ENCODE measurements at places on chromosomes 1 and 21.

GRCh38 chr1:68453060-68453670, 3.4 kb upstream of the RPE65 start:
- no peak for DNase-seq

DNA sequence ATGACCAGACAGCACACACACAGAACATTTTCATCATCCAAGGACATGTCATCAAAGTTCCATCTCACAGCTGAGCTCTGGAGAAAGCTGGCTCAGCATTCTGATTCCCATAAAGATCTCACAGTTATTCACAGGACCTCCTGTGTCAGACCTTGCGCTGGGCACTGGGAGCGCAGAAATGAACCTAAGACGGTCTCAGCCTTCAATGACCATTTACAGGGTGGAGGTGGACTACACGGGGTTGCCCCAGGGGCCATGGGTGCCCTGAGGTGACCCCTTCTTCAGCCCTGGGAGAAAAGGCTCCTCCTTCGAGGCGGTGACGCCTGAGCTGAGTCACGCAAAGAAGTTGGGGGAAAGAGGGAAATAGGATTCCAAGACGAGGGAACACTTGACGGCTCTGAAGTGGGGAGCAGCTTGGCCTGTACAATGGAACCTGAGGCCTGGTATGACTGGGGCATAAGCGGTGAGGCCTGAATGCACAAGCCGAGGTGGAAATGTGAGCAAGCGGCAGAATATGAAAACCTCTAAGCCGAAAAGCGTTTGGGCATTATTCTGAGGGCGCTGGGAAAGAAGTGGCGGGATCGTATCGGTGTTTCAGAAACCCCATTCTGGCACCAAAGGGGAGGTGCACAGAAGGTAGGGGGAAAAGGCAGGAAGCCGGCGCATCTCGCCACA, 797 bp downstream of the CC2D1B start:
- DNase-seq, result no peak

- DNase-seq, result no peak
Observed at GRCh38 chr1:26827663-26828062, 1.2 kb downstream of the ZDHHC18 start.

DNA sequence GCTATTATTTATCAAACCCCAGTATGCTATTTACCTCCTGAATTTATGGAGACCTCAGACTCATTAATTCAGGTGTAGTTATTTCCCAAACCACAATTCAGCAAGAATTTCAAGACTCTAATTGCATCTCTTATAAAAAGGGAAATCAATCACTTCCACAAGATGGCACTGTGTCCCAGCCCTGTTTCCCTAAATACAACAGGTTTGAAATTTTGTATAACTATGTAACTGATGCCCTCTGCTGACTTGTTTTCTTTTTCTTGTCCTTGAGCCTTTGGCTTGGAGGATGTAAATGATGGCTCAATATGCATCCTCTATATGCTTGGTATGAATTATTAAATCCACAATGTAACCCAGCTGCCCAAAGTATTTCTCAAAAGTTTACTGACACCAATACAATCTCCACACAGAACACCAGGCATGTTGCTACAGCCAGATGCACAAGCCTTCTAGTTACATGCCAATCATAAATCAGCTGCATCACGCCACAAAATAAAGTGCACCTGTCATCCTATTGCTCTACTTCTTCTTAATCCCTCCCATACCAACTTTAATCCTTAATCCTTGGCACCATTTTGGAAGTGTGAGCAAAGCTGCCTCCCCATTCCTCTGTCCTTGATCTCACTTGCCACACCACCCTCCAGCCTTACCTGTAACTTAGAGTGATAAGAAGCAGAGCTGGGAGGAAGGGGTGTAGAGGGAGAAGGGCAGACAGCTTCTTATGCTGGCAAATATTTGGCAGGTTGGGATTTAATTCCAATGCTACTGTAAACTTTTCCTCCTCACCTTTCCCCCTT, 9.0 kb downstream of the C1orf105 start:
- peak; percentile 45 for DNase-seq

GRCh38 chr21:27569831-27570230, 602.9 kb upstream of the ADAMTS5 start:
- DNase-seq, result no peak

DNA sequence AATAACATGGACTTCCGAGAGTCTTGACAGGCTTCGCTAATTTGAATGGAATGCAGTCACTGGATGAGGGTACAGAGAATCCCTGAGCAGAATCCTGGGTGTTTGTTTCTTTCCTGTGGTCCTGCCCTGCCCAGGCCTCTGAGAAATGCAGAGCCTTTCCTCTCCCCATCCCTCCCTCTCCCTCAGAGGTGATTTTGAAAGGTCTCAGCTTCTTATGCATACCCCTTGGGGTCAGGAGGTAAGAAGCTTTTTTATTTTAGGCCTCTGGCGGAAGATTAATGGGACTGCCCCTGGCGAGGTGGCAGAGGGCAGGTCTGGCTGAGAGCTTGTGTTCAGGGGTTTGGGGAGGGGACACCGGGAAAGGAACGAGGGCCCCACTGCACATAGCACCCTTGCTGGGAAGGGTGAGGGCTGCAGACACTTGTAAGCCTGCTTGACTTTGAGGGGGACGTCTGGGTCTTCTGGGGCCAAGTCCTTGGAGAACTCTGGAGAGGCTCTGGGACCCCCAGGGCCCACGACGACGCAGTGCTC, 116.5 kb upstream of the SLC45A1 start:
- DNase-seq, result no peak

GRCh38 chr1:109094377-109094803, 3.8 kb downstream of the TMEM167B start:
- DNase-seq, result no peak

DNA sequence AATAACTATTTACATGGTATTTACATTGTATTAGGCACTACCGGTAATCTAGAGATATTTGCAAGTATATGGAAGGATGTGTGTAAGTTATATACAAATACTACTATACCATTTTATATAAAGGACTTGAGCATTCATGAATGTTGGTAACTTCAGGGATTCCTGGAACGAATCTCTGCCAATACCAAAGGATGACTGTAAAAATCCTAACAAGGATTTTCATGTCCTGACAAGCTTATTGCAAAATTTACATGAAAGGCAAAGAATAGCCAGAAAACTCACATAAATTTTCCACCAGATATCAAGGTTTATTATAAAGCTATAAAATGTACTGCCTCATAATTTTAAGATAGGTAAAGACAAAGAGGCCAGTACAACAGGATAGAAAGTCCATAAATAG, 325.2 kb upstream of the NRIP1 start:
- no peak for DNase-seq

- no peak for DNase-seq
Observed at GRCh38 chr1:38027201-38028104, 14.9 kb downstream of the UTP11 start.

GRCh38 chr1:73914951-73915350, 283.0 kb downstream of the LRRIQ3 start:
- no peak for DNase-seq

- DNase-seq, result no peak
Observed at GRCh38 chr1:213719462-213719861, 268.3 kb upstream of the PROX1 start.

DNA sequence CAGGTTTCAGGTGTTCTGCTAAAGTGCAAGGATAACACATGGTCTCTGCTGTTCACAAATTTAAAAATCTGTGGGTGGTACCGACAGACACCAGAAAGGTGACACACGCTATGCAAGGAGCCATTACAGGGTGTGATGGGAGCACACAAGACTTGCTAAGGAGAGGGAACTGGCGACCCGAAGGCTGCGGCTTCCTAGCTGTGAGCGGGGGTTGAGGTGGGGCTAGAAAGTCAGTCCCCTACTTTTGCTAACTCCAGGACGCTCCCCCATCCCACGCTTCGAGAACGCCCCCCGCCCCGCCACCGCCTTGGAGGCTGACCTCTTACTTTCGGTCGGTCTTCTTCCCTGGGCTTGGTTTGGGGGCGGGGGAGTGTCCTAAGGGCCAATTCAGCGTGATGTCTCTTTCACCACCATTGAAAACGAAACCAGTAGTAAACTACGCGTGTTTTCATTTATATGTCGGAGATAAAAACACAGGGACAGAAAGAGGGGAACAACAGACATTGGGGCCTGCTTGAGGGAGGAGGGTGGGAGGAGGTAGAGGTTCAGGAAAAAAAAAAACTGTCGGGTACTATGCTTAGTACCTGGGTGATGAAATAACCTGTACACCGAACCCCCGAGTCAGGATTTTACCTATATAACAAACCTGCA, 1.1 kb downstream of the CKS1B start:
- DNase-seq, result no peak

- DNase-seq, result no peak
Observed at GRCh38 chr1:234942012-234942332, 186.7 kb downstream of the TOMM20 start.

- no peak for DNase-seq
Observed at GRCh38 chr1:17564458-17565393, 25.2 kb downstream of the ARHGEF10L start.

GRCh38 chr1:65409816-65410326, 10.6 kb upstream of the LEPR start:
- DNase-seq, result no peak

DNA sequence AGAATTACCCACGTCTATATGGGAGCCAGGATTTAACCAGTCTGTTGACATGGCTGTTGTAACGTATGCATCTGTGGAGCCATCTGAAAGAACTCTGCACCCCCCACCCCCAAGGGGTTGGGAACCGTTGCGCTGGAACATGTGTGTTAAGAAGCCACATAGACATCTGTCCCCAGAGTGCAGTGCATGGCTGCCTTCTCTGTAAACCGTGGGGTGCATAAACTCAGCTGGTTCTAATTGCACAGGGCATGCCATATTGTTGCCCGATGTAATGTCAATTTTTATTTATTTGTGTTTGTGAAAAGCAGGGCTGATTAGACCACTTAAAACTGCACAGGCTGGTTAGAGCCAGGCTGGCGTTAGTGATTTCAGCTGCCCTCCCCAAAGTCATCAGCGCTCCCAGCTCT, 70.1 kb upstream of the ROR1 start:
- peak; percentile 60 for DNase-seq

DNA sequence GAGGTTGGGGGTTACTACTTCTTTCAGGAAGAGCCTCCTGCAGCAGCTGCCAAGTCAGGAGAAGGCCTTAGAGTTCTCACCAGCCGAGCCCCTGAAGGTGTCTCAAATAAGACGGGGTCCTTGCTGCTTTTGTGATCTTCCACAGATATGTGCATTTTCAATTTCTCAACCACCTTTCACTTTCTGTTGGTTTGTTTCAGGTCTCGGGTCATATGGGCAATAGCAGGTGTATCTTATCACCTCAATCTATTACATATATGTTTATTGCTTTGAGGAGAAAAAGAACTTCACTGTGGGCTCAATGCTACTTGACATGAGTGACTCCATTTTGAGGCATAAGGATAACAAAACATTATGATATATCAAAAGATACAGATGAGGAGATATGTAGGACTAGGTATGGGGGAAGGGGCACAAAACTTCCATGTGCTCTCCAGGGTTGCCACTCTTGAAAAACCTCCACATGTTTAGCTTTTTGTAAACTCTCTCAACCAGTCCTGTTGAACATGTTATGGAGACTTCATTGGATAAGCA, 1171.4 kb upstream of the ADGRL2 start:
- no peak for DNase-seq
